ENCODE measurements at places on chromosomes 11 and 22.

GRCh38 chr11:2482745-2483144, 37.9 kb downstream of the KCNQ1 start:
- DNase-seq, result no peak

- no peak for DNase-seq
These were observed 10.3 kb downstream of the MYEOV start for GRCh38 chr11:69304258-69304657.

DNA sequence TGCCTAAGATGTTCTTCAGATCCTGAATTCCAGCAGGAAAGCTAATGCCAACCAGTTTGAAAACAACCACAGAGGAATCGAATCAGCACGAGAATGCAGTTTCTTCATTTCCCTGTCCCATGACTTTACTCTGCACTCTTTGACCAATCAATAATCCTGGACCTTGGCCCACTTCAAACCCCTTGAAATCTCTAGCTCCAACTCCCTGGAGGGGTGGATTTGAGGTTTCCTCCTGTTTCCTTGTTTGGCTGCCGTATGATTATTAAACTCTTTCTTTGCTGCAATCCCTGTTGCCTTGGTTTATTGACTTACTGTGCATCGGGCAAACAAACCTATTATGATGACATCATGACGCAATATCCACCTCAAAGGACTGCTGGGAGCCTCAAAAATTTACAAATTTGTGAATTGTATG, 109.3 kb downstream of the FBXO7 start:
- no peak for DNase-seq

DNA sequence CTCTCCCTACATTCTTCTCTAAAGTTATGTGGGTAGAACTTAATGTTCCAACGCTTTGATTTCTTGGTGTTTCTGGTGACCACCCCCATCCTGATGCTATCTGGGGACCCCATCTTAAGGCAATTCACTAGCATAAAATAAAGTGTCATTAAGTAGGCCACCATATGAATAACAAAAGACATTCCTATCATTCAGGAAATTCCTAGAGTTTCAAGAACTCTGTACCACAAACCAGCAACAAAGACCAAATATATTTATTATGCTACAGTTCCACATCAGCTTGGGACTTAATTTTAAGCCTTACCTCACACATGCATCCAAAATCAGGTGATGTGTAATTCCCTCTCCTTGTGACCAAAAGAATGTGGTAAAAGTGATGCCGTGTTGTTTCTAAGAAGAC, 254.6 kb upstream of the LRRC4C start:
- DNase-seq, result no peak

DNA sequence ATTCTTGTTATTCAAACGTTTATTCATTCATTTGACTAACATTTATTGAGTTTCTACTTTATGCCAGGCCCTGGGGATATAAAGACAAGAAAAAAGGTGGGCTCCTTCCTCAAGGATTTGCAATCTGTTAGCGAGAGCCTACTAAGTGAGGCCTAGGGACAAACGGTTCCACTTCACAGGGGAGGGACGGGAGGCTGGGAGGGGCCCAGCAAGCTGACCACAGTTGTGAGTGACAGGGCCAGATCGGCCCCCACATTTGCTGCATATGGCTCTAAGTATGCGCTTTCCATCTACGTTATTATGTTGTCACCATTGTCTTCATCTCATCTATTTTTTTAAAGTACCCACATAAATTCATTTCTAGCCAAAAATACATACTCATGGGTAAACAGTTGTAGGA, 271.1 kb downstream of the BUD13 start:
- no peak for DNase-seq

DNA sequence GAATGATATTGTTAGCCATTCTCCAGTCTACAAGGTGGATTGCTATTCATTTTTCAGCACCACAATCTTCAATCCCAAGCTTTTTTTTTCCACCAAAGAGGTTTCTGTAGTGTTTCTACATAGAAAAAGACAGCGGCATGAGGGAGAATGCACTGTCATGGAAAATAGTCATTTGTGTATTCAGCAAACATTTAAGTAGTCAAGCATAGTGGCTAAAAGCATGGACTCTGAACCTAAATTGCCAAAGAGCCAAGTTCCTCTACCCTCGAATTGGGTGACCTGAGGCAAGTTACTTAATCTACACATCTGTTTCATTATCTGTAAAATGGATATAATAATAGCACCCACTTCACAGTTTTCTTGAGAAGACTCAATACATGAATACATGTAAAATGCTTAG, 14.2 kb downstream of the GAS2 start:
- no peak for DNase-seq

GRCh38 chr11:100575860-100576717, 111.0 kb upstream of the ARHGAP42 start:
- no peak for DNase-seq

DNA sequence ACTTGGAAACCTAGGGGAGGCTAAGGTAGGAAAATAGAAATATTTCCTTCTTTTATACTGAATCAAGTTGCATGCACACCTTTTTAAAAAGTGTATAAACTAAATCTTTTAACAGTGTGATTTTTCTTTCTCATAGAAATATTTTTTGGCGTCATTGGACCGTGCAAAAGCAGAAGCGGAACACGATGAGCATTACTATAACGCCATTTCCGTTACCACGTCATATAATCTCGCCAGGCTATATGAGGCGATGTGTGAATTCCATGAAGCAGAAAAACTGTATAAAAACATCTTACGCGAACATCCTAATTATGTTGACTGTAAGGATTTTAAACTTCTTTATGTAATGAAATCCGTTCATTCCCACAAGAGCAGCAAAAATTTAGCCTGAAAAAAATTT, 13.4 kb downstream of the CTR9 start:
- DNase-seq, result no peak

DNA sequence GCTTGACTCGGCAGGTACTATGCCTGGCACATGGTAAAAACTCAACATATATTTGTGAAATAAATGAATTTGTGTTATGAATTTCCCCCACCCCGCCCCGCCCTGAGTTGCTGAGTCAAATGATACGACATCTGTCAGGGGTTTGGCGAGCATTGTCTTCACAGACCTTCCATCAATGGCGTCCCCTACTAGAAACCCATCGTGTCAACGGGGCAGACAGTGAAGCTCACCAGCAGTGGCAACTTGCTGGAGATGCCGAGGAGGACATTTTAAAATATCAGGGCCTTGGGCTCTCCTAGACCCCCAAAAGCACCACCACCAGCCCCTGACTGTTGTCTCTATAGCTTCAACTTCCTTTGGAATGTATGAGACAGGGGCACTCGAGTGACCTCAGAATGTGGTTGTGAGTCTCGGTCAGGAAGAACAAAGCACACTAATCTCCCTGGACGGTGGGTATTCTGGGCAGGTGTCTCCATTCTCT, 761 bp upstream of the NXF1 start:
- DNase-seq, result no peak

DNA sequence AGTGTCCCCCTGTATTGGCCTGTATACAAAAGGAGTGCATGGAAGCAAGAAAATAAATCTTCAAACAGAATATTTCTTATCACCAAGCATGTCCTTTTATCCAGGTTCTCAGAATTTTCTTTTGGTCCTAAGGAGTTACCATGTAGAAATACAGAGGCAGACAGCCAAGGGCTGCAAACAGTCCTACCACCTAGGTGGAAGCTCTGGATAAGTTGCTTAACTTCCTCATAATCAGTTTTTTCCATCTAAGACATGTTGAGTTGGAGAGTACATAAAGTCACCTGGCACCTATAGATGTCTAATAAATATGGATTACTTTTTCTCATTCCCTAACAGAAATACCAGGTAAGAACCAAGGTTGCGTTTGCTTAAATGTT, 57.0 kb upstream of the BLID start:
- no peak for DNase-seq

- DNase-seq, result no peak
These were observed 175.1 kb downstream of the LRRC4C start for GRCh38 chr11:41284354-41284753.

GRCh38 chr11:79922641-79923040, 481.8 kb upstream of the TENM4 start:
- no peak for DNase-seq

- DNase-seq, result no peak
These were observed 80.1 kb downstream of the CDKN1C start for GRCh38 chr11:2805388-2806056.

- DNase-seq, result no peak
These were observed 22.3 kb downstream of the DHCR7 start for GRCh38 chr11:71425860-71426259.

DNA sequence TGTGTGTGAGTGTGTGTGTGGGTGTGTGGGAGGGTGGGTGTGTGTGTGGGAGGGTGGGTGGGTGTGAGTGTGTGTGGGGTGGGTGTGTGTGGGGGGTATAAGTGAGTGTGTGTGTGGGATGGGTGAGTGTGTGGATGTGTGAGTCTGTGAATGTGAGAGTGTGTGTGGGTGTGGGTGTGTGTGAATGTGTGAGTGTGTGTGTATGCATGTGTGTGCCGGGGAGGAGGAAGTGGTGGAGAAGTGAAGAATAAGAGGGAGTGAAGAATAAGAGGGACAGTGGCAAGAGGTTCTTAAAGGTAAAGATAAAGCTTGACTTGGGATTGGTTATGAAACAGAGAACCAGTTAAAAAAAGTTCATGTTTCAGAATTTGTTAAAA, 54.0 kb downstream of the PRR5L start:
- DNase-seq, result no peak

GRCh38 chr11:85976525-85976924, 92.4 kb downstream of the PICALM start:
- DNase-seq, result no peak

GRCh38 chr22:24398409-24398808, 29.0 kb upstream of the ADORA2A start:
- DNase-seq, result no peak

GRCh38 chr11:93906486-93906885, 56.1 kb upstream of the VSTM5 start:
- no peak for DNase-seq

DNA sequence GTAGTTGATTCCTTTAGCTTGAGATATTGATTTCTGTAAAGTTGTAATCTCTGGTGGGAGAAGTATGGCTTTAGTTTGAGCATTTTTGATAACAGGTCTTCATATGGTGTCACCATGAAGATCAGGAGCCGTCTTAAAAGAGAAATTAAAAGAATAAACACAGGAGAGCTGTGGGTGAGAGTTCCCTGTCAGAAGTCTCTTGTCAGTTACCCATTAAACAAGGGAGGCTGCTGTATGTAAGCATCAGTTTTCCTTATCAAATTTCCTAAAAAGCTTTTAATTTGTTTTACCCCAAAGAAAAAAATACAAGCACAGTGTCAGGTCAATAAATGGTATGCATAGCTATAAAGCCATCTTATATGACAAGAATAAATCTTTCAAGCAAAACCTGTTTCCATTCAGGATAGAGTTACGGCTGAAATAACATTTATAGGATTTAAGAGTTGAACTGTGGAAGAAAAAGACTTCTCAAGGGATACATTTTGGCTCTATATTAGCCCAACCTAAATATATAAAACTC, 767.5 kb downstream of the JRKL start:
- DNase-seq, result no peak

- no peak for DNase-seq
These were observed 48.8 kb upstream of the CD44 start for GRCh38 chr11:35090125-35090524.

GRCh38 chr11:69250186-69251056, 43.5 kb upstream of the MYEOV start:
- DNase-seq, result no peak

- no peak for DNase-seq
These were observed 22.0 kb downstream of the PACSIN2 start for GRCh38 chr22:42992886-42993479.

DNA sequence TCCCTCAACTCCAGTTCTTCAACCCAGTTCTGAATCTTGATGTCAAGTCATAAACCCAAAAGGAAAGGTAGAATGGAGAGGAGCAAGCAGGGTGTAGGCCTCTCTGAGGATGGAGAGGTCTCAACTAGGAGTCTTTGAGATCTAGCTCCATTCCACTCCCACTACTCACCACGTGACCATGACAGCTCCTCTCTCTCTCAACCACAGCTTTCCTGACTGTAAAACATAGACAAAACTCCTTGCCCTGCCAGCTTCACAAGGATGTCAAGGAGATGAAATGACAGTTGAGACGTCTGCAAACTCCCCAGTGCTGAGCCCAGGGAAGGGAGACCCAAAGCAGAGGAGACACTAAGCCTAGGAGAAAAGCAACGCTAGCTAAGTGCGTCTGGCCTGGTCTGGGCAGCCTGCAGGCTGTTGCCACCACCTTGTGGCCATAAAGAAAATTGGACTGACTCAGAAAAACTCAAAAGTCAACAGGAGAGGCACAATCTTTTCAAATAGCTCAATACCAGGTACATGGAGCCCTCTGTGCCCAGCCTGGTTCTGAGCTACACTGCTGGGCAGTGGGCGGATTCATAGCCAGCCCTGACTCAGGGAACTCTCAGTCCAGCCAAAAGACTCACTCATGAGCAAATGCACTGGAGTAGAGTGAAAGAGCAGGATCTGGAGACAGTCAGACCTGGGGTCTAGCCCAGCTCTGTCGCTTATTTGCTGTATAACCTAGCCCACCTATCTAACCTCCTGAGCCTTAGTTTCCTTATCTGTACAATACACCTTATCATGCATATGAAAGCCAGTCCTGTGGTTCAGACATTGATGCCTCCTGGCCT, 3.4 kb downstream of the CLPB start:
- no peak for DNase-seq

- no peak for DNase-seq
These were observed 7.5 kb upstream of the NLRP6 start for GRCh38 chr11:270451-271318.

GRCh38 chr22:19046719-19047609, 75.2 kb downstream of the DGCR2 start:
- DNase-seq, result no peak

GRCh38 chr22:37279331-37280181, 2.8 kb upstream of the CYTH4 start:
- no peak for DNase-seq

- no peak for DNase-seq
These were observed 12.9 kb downstream of the ZNF74 start for GRCh38 chr22:20406686-20407408.

GRCh38 chr22:48941033-48941902, 886.4 kb downstream of the BRD1 start:
- no peak for DNase-seq
